ENCODE measurements at places on chromosomes 5 and 9.

- H3K27ac ChIP-seq: no peak overlapping the region
- DNase-seq: no peak
- H3K4me3 ChIP-seq: no peak overlapping the region
- no peaks in the 10 kb centered on the region for H3K27me3 ChIP-seq
- H3K4me1 ChIP-seq: peaks cover 6% of the 10 kb centered on the region
- no peaks in the 10 kb centered on the region for H3K36me3 ChIP-seq
Measured at GRCh38 chr5:67983251-67984110, 232.1 kb upstream of the PIK3R1 start.

DNA sequence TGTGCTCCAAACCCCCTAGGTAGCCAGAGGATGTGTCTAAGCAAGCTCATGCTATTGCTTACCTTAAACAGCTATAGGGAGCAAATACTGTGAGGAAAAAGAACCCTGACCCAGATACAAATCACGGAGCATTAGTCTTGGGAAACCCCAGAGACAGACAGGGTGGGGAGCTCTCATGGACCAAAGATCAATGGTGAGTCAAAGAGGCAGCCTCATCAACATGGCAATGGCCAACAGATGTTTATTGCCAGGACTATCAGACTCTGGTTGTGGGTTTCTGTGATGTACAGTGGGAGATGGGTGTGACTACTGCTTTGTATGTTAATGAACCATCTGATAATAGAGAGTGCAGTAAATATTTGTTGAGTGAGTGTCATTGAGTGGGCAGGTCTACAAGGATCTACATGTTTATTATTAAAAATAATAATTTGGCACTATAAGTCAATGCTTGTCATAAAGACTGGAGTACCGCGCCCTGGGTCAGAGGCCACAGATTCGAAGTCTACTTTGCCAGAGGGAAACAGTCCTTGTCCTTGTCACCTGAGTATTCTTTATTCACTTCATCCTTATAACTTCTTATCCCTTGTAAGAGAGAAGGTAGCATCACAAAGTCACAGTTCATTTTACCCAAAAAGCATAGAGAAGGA, 56.5 kb upstream of the RAI14 start:
- H3K36me3 ChIP-seq: peaks cover 2% of the 10 kb centered on the region
- no peaks in the 10 kb centered on the region for H3K27me3 ChIP-seq
- no peak for DNase-seq
- H3K4me3 ChIP-seq: no peak overlapping the region
- H3K4me1 ChIP-seq: peaks cover 36% of the 10 kb centered on the region

DNA sequence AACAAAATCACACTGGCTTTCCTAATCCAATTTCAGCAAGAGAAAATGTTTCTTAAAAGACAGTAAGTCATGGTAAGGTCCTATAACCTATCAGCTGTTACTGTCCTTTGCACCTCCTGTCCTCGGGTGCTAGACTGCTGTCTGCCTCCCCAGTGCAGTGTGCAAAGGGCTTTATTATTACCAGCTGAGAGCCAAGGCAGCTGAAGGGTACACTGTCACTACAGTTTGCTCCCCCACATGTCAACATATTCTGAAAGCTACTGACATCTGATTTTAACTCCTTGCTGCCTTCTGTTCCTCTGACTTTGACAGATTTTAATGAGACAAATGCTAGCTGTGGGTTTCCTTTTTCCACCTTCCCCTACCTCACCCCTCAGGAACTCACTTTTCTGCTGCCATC, 389.4 kb upstream of the SLC24A2 start:
- H3K4me1 ChIP-seq: no peaks in the 10 kb centered on the region
- no peak overlapping the region for H3K27ac ChIP-seq
- peaks cover 7% of the 10 kb centered on the region for H3K27me3 ChIP-seq
- H3K4me3 ChIP-seq: no peak overlapping the region
- no peak for DNase-seq

DNA sequence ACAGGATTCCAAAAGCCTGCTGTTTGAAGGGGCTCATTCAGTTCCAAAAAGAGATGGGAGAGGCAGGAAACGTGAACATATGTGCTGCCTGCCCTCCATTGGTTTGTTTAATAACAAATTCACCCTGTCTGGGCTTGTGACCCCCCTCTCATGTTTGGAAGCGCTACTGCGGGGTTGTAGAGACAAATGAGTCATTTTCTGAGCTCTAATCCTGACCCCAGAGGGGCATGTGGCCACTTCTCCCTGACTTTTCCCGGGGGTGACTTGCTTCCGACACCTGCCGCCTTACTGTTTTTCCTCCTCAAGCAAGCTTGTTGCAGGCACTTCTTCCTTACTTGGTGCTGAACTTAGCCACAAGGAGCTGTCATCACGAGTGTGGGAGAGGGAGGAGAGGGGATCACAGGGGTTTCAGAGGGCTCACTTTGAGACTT, 75.9 kb downstream of the LMNB1 start:
- H3K27ac ChIP-seq: no peak overlapping the region
- H3K27me3 ChIP-seq: no peaks in the 10 kb centered on the region
- peaks cover 6% of the 10 kb centered on the region for H3K36me3 ChIP-seq
- DNase-seq: no peak
- H3K4me1 ChIP-seq: peaks cover 44% of the 10 kb centered on the region

- no peak for DNase-seq
- H3K36me3 ChIP-seq: no peaks in the 10 kb centered on the region
- peaks cover 5% of the 10 kb centered on the region for H3K27me3 ChIP-seq
- no peak overlapping the region for H3K4me3 ChIP-seq
- H3K27ac ChIP-seq: no peak overlapping the region
Measured at GRCh38 chr9:104082168-104082567, 11.9 kb upstream of the SMC2 start.

DNA sequence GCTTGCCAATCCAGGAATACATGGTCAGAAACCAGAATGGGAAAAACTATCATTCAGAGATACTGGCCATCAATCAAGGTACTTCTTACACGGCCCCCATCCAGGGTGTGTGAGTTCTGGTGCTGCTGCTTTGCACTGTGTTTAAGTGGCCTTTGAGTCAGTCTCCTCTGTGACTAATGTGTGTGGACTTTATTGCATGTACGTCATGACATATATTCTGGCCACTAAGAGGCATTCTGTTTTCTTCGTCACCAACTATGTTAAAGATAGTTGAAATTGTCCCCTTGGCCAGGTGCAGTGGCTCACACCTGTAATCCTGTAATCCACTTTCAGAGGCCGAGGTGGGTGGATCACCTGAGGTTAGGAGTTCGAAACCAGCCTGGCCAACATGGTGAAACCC, 8.5 kb downstream of the EXOSC3 start:
- H3K36me3 ChIP-seq: peaks cover 34% of the 10 kb centered on the region
- H3K27ac ChIP-seq: no peak overlapping the region
- no peak overlapping the region for H3K4me3 ChIP-seq
- no peaks in the 10 kb centered on the region for H3K4me1 ChIP-seq

All from mesothelial cell of epicardium (in vitro differentiated cells).